CD4-positive, alpha-beta T cell treated with Interleukin-6 for 4 hours (primary cell): ENCODE measurements at places on chromosomes 1 and 21.
A peak's percentile ranks its signal among the peaks of the same experiment; 100 is the strongest.

- no peak for DNase-seq
These were observed 59.3 kb downstream of the ACP6 start for GRCh38 chr1:147611021-147611426.

GRCh38 chr1:182185136-182185535 lies 123.6 kb upstream of the ZNF648 start:
- DNase-seq: no peak

- no peak for DNase-seq
These were observed 48.6 kb downstream of the INTS7 start for GRCh38 chr1:211986628-211987254.

DNA sequence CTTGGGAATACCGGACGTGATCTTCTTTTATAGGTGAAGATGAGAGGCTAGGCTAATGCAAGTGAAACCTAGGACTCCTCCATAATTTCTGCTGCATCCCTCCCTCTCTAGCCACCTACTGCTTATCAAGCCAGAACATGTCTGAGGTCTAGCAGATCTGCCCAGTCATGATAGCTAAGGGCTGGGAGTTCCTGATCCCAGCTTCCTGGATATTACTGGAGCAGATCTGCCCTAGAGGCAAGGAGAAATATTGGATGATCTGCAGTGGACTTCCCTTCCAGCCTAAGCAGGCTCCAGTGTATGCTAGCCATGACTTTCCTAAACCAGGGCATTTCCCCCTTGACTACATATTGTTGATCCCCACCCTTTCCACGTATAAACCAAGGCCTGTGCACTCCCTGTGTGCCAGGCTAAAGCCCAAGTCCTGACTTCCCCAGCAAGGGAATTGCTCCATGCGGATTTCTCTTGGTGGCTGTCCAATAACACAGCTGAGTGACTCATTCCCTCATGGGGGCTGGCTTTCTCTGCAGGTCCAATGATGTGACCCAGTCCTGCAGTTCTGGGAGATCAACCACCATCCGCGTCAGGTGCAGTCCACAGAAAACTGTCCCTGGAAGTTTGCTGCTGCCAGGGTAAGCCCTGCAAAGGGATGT lies 15.5 kb upstream of the SARS1 start:
- no peak for DNase-seq

DNA sequence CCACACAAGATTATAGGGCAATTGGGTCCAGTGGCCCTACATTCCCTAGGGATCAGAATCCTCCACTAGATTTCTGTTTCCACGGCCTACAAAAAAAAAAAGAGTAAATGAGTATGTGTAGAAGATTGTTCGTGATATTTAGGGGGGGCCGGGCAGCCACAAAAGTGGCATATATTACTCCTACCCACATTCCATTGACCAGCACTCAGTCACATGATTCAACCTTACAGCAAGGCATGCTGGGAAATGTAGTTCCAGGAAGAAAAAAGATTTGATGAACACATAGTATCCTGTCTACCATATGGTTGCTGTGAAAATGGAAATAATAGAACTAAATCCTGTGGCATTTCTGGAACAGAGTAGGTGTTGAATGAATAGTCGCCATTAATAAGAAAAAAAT lies 43.4 kb upstream of the GJB5 start:
- no peak for DNase-seq

GRCh38 chr1:166875734-166876539 lies at the start of gene TADA1:
Gene TADA1 (minus strand): TSS chr1:166876264. CDS start chr1:166876233, 31 bp downstream.
- DNase-seq: peak; percentile 100

DNA sequence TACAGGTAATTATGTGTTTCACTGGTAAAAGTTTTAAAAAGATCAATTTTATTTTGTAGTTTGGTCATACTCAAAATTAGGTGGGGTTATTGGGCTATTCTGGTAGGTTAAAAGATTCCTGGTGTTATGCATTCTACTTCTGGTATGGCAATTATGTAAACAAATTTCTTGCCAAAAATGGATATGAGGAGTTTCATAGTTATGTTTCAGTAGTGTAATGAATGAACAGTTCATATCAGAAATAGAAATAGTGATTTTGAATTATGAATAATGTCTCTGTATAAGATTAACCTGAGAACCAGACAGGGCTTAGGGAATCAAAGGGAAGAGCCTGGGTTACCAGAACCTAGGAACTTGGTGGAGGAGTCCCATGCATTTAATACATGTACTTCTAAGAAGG lies 15.9 kb downstream of the ATF6 start:
- no peak for DNase-seq

DNA sequence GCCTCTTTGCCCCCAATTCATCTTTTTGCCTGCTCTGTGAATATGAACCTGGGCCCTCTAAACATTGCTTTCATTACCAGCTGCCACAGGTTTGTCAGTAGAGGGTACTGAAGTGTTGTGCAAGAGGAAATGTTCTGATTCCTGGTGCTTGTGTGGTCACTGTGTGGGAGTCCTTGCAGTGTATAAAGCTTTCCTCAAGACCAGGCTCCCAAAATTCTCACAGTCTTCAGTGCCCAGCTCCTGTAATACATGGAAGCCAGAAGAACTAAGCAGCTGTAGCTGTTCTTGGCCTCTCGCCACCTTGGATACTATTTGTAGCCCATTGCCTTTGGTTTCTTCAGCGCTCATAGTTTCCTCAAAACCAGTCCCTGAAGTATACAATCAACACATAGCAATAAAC lies 1046.2 kb downstream of the BRINP3 start:
- DNase-seq: no peak

DNA sequence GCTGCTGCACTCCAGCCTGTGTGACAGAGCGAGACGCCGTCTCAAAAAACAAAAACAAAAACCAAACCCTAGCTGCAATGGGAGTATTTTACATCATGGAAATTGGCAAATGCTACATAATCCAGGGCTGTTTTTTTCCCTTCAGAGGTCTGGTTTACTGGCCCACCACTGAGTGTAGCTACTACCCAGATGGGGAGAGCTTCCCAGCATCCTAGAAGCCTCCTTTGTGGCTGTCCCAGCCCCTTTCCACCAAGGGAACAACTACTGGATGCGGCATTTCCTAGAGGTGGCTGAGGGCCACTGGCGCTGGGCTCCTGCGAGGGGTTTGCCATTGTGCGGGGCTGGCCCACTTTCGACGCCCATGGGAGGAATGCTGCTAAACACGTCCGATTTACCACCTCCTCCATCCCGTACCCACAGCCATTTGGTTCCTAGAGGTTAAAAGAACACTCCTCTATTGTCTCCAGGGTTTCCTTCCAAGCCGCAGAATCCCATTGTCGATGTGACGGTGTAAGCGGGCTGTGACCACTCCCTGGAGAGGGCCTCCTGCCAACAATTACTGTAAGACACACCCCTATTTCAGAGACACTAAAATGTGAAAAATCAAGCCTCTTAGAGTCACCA lies 55.4 kb downstream of the RUNX3 start:
- DNase-seq: no peak

DNA sequence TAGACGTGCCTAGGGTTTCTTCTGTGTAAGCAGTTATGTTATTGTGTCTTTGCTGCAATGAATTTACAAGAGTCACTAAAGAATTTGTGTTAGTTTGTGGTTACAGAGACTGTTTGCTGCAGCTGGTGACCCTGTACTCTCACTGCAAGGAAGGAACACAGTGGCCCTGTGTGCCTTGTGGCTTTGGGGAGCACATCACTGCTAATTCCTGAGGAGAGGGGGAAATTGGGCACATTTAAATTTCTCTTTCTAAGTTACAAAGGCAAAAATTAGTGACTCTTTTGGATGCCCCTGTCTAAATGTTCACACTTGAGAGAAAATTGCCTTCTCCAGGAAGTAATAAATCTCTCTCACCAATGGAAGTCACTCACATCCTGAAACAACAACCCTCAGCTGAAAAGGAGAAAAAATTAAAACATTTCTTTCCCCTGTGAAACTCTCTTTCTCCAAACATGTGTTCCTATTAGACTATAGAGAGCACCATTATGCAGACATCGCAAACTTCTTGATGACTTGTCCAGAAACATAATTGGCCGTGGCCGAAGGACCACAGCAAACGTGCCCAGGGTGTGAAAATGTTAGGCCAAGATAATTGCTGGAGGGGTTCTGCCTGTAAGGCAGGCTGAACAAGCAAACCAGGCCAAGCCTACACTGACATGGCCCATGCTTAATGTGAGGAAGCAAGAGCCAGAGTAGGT lies 32.3 kb upstream of the SPAG17 start:
- no peak for DNase-seq

DNA sequence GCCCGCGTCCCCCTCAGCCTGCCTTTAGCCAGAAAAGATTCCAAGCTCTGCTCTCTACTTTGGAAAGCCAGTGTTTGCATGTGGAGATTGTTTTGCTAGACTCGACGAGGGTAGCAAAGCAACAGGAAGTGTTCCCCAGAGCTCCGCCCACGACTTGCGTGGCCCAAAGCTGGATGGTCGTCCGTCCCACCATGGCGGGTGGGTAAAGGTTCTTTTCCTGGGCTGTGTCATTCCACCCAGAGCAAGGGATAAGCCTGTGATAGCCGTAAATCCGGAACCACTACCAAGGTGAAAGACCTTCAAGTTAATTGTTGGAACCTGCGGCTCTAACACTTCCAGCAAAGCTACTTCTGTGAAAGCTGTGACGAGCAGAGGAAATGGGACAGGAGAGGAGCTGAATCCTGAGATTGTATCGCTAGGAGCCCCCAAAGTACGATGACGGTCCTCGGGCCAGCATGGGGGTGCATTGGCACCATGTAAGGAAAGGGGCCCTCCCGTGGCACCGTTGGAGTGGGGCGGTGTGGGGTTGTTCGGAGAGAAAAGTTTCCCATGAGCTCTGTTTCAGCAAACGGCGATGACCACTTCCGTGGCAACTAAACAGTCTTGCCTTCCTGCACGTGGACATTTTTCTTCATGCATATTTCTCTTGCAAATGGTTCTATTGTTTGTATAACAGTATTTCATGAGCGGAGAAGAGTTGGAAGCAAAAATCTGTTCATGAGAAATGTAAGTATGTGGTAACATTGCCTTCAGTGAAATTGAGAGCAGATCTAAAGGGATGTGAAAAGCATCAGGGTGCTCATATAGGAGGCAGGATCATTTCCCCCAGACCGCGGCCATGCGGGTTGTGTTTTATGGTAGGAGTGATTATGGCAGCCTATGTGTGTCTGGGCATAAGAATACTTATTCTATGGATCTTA lies 8.4 kb downstream of the MX2 start:
- DNase-seq: peak; percentile 72

GRCh38 chr1:71339238-71339637 lies 258.4 kb upstream of the ZRANB2 start:
- no peak for DNase-seq

DNA sequence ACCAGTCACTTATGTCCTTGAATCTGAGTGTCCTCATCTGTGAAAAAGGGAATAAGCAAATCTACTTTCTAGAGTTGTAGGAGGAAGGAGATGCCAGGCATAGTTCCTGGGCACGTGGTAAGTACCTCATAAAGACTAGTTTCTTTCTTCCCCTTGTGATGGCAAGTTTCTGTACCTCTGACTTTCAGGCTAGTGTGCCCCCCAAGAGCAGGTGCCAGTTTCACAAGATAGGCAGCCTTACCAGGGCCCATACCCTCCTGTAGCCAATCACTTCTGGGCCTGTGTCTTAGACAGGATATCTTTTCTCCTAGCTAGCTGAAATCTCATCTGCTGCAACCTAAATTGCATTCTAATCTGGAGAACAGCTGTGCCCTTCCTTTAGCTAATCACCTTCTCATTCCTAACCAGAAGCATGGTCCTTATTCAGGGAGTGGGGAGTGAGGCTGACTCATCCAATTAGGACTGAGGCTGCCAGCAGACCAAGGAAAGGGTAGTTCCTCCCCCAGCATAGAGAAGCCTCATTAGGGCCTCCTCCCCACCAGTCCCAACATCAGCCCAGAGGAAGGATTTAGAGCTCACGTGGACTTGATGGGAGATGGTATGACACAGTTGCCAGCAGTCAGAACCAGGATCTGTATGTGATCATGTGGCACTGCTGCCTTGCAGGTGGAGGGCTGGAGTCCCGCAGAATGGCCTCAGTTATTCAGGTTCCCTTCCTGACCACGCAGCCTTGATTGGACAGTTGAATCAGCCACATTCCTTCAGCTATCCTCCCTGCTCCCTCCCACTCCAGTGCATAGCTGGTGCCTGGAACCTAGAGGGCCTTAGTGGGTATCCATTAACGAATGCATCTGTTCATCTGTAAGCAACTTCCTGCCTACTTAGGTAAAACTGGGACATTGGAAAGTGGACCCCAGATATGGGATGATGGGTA lies 7.9 kb downstream of the KLHDC8A start:
- no peak for DNase-seq

DNA sequence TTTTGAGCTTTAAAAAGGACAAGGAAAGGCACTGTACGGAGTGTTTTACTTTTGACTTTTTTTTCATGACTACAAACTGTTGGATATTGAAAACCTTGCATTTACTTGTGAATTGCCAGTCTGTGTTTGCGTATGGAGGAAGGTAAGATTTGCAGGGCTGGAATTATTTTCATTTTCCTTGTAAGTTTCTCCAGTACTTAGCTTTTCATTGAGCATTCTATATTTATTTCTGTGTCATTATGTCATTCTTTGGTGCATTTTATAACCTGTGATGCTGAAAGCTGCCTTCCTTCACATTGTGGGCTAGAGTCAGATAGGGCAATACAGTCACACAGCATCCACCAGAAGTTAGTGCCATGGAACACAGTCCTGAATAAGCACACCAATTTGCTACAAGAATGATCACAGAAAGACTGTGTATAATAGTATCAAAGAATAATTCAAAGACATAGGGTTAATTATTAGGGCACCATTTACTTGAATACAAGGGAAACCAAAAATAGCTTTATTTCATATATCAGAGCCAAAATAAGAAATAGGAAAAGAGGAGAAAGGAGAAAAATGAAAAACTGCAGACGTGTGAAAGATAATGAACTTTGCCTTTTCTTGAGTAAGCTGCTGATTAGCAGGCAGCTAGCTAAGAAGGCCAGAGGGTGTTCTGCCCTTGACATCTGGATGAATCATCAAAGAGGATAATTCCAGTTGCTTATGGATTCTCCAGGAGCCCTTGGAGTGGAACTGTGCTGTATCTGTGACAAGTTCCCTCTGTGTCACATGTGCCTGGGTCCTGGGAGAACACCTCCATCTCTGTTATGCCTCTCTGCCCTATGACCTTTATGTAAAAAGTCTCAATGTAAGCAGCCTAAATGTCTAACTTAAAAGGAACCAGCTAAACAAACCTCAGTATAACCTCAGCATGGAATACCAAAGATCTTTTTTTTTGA lies 8.0 kb upstream of the FAM20B start:
- DNase-seq: no peak

GRCh38 chr1:5554784-5555183 lies 437.4 kb downstream of the NPHP4 start:
- DNase-seq: no peak

DNA sequence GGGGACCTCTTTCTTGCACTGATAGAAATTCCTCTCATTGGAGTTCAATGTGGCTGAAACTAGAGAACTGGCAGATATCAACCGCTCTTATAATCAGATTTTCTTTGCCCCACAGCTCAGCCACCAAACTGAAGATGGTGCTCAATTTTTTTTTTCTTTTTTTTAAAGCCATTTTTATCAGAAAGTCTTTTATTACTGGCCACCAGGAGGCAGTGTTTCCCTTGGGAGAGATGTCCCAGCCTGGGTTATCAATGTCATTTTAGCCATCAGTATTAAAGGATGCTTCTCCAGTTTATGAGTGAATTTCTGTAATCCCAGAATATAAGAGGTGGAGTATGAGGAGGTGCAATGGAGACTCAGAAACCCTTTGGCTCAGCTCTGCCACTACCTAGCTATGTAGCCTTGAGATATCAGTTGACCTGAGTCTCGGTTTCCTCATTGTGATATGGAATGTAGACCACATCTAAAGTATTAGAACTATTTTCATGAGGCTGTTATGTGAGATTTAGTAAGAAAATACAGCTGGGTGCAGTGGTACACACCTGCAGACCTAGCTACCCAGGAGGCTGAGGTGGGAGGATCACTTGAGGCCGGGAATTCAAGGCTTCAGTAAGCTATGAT lies 27.6 kb downstream of the CD244 start:
- peak; percentile 77 for DNase-seq
